ENCODE measurements at places on chromosomes 3 and 15.

DNA sequence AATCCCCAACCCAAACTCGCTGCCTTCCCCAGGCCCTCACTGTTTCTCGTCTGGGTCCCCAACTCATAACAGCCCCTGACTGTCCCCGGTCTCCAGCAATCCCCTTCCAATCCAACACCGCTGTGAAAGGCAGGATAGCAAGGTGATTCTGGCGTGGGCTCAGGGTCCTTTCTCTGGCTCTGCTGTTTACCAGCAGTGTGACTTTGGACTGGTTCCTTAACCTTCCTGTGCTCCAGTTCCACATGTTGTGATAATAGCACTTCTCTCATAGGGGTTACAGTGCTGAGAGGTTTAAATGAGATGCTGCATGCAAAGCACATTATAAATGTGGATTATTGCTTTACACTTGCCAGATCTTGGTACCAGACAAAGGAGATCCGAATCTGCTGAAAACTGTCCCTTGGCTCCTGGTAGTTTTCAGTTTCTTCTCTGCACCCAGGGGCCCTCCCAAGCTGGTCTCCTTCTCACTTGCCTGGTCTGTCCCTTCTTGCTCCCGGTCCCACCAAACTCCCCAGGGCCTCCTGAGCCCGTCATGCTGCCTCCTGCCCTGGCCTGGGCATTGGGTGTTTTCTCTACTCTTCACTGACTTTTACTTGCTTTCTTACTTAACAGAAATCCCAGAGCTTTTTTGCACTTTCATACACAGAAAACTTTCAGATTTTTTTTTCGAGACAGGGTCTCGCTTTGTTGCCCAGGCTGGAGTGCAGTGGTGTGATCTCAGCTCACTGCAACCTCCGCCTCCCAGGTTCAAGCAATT is 26.8 kb upstream of the CYP11A1 start:
- no peaks in the 10 kb centered on the region for H3K36me3 ChIP-seq
- no peak overlapping the region for H3K27ac ChIP-seq
- no peak overlapping the region for H3K4me3 ChIP-seq
- H3K4me1 ChIP-seq, result peaks cover 13% of the 10 kb centered on the region
- no peaks in the 10 kb centered on the region for H3K27me3 ChIP-seq

DNA sequence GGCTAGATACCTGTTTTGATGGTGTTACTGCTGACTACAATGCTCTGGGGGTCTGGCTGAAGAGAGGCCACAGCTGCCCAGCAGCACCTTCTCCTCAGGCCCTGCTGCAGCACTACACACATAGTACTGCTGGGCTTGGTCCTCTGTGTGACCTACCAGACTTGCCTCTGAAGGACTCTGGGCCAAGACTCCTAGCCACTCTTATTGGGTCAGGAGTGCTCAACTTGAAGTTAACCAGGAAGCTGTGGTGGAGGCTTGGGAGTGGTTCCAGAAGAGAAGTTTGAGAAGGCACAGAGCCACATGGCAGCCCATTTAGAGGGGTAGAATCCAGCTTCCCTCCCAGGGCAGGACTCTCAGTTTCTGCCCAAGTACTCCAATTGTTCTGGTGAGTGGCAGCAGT is 16.6 kb downstream of the ELP6 start:
- no peak overlapping the region for H3K27ac ChIP-seq
- H3K4me1 ChIP-seq, result peaks cover 5% of the 10 kb centered on the region
- no peak overlapping the region for H3K4me3 ChIP-seq
- no peak for DNase-seq
- H3K36me3 ChIP-seq, result peaks cover 20% of the 10 kb centered on the region

GRCh38 chr15:85312486-85312885 is 67.9 kb upstream of the AKAP13 start:
- H3K36me3 ChIP-seq, result no peaks in the 10 kb centered on the region
- H3K27me3 ChIP-seq, result no peaks in the 10 kb centered on the region
- peaks cover 31% of the 10 kb centered on the region for H3K4me1 ChIP-seq
- no peak overlapping the region for H3K4me3 ChIP-seq

DNA sequence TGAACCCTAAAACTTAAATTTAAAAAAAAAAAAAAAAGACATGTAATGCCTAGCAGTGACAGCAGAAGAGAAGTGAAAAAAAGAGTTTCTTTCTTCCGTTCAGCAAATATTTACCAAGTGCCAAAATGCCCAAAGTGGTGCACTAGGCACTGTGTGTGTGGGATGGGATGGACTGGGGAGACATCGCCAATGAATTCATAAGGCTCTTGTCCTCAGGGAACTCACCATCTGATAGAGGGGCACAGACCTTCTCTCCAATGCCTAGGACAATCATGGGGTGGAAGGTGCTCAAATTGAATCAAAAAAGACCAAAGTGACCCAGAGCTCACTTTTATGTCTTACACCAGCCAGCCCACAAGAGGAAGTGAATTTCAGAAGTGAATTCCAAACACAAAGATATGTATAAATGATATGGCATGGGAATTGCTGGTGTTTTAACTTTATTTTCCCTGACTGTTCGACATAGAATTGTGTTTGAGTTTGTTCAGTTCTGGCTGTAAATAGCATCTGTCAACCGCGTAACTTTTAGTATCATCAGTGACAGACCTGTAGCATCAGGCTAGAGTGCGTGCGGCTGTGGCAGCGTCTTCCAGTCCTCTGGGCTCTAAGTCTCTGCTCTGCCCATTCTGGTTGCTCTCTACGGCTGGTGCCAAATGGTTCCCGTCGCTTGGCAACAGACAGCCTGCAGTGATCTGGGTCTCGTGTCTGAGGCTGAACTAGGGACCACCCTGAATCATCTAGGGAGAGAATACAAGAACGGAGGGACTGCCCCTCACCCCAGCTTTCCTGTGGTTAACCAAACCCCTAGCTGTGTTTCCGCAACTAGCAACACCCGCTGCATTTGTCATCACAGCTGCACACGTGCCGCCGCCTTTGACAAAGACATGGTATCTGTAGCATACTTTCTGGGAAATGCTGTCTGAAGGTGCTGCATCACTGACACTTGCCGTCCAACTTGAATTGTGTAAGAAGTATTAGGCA is 154.0 kb upstream of the THBS1 start:
- peaks cover 20% of the 10 kb centered on the region for H3K4me1 ChIP-seq
- H3K27ac ChIP-seq, result peak overlapping the region; percentile 44
- H3K4me3 ChIP-seq, result peak overlapping the region; percentile 82
- peak; percentile 58 for DNase-seq
- no peaks in the 10 kb centered on the region for H3K36me3 ChIP-seq
- peaks cover 23% of the 10 kb centered on the region for H3K27me3 ChIP-seq

- H3K27ac ChIP-seq, result peak overlapping the region; percentile 80
- no peak for DNase-seq
- peaks cover 45% of the 10 kb centered on the region for H3K4me1 ChIP-seq
- no peaks in the 10 kb centered on the region for H3K27me3 ChIP-seq
These were observed 101.2 kb downstream of the RFTN1 start for GRCh38 chr3:16412192-16412800.

GRCh38 chr3:13727890-13728289 is 152.0 kb downstream of the WNT7A start:
- H3K4me3 ChIP-seq, result no peak overlapping the region
- H3K36me3 ChIP-seq, result peaks cover 4% of the 10 kb centered on the region
- H3K27me3 ChIP-seq, result peaks cover 8% of the 10 kb centered on the region
- no peaks in the 10 kb centered on the region for H3K4me1 ChIP-seq
- no peak for DNase-seq

- H3K27ac ChIP-seq, result no peak overlapping the region
- H3K27me3 ChIP-seq, result peaks cover 5% of the 10 kb centered on the region
- peaks cover 13% of the 10 kb centered on the region for H3K4me1 ChIP-seq
- no peak overlapping the region for H3K4me3 ChIP-seq
- no peak for DNase-seq
These were observed 169.5 kb downstream of the PDE8A start for GRCh38 chr15:85151145-85151544.

GRCh38 chr15:31464216-31465082 is 137.8 kb downstream of the KLF13 start:
- DNase-seq, result no peak
- H3K27me3 ChIP-seq, result no peaks in the 10 kb centered on the region
- no peak overlapping the region for H3K4me3 ChIP-seq
- H3K36me3 ChIP-seq, result no peaks in the 10 kb centered on the region

- peaks cover 43% of the 10 kb centered on the region for H3K27me3 ChIP-seq
- no peaks in the 10 kb centered on the region for H3K4me1 ChIP-seq
- H3K4me3 ChIP-seq, result no peak overlapping the region
- no peak for DNase-seq
These were observed 56.6 kb downstream of the ANP32A start for GRCh38 chr15:68764090-68764489.

GRCh38 chr3:79018265-79018664 is 749.5 kb downstream of the ROBO1 start:
- no peak overlapping the region for H3K4me3 ChIP-seq
- H3K36me3 ChIP-seq, result no peaks in the 10 kb centered on the region
- DNase-seq, result no peak
- peaks cover 4% of the 10 kb centered on the region for H3K4me1 ChIP-seq
- H3K27me3 ChIP-seq, result peaks cover 8% of the 10 kb centered on the region

DNA sequence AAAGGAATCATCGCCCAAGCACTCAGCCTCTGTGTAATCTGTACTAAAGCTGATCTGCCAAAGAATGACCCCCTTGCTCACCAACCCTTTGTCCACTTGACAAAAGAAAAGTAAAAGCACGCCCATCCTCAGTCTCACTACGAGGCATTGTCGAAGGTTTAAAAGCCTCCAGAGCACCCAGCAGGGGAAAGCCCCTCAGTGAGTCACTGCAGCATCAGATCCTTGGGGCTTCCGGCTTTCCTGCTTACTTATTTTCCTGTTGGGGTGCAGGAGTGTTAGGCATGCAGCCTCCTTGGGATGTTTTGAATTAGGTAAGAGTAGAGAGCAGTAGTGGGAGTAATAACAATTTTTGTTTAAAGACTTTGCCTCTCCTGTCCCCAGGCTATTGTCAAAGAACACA is 216.1 kb downstream of the MTHFS start:
- no peak overlapping the region for H3K4me3 ChIP-seq
- peaks cover 43% of the 10 kb centered on the region for H3K27me3 ChIP-seq
- no peak for DNase-seq
- H3K27ac ChIP-seq, result no peak overlapping the region

- peaks cover 2% of the 10 kb centered on the region for H3K4me1 ChIP-seq
- H3K27ac ChIP-seq, result no peak overlapping the region
- H3K36me3 ChIP-seq, result no peaks in the 10 kb centered on the region
- DNase-seq, result no peak
These were observed 22.6 kb upstream of the LYSMD4 start for GRCh38 chr15:99755692-99756409.

Data from T-helper 17 cell (primary cell).